ENCODE measurements at places on chromosomes 16 and 17.

GRCh38 chr17:60513014-60513413, 13.0 kb downstream of the APPBP2 start:
- no peak for DNase-seq

- no peak for DNase-seq
Observed at GRCh38 chr17:79124513-79125209, 50.0 kb downstream of the ENGASE start.

DNA sequence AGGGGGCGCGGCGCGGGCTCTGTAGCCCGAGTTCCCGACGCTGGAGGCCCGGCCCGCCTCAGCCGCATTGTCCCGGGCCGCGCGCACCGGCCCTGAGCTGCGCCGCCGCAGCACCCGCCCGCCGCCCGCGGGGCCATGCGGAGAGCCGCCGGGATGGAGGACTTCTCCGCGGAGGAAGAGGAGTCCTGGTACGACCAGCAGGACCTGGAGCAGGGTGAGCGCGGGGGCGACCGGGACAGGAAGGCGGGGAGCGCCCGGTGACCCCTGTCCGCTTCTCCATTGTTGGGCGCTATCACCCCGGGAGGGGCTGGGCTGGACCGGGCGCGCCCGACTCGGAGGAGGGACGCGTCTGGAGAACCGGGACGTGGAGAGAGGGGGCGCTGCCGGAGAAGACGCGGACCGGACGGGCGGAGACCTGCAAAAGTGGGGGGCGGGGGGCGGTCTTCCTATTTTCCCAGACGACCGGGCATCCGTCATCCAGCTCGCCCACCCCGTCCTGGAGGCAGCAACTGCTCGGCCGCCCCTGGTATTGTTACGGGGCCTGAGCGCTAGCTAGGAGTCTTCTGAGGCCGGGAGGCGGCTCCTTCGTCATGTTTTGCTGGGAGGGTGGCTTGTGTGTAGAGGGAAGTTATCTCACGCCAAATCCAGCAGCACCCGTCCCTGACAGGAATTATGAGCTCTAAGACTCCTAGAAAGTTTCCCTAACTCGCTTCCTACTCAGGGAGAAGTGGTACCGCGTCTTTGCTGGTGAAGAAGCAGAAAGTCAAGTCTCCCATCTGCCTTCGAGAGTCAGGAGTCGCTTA, 678 bp downstream of the CDR2L start:
- DNase-seq, result peak; percentile 90

- no peak for DNase-seq
Observed at GRCh38 chr17:45332989-45333701, 16.3 kb upstream of the MAP3K14 start.

- DNase-seq, result no peak
Observed at GRCh38 chr16:4344983-4345835, 5.9 kb downstream of the PAM16 start.

- DNase-seq, result peak; percentile 19
Observed at GRCh38 chr17:70563281-70563820, 394.0 kb downstream of the KCNJ2 start.

DNA sequence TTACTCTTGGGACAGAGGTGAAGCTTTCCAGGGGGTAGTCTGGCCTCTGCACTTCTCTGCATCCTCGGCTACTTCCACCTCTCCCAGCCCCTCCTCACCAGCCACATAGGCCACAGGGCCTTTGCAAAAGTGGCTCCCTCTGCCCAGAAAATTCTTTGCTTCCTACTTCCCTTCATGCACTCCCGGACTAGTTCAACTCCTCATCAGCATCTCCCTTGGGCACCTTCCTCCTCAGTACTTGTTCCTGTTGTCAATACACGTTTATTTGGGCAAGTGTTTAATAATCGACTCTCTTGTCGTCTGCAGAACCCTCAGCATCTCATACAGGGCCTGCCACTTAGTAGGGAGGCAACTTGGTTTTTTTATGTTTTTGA, 23.1 kb upstream of the USP7 start:
- no peak for DNase-seq

GRCh38 chr17:51107778-51108177, 12.9 kb downstream of the SPAG9 start:
- DNase-seq, result no peak

- DNase-seq, result no peak
Observed at GRCh38 chr16:19127674-19128131, 13.9 kb downstream of the ITPRIPL2 start.

DNA sequence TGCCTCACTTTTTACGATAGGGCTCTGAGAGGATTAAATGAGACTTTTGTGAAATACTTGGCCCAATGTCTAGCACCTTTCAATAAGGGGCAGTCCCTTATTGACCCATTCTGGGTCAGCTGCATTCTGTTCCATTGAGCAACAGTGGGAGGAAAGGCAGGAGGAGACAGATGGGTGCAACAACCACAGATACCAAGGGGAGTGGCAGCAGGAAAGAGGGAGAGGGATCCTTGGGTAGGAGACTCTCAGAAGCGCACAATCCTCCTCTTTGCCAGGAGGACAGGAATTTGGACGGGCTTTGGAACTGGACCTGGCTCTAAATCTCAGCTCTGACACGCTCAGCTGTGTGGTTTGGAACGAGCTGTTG, 3.5 kb downstream of the PIPOX start:
- no peak for DNase-seq

DNA sequence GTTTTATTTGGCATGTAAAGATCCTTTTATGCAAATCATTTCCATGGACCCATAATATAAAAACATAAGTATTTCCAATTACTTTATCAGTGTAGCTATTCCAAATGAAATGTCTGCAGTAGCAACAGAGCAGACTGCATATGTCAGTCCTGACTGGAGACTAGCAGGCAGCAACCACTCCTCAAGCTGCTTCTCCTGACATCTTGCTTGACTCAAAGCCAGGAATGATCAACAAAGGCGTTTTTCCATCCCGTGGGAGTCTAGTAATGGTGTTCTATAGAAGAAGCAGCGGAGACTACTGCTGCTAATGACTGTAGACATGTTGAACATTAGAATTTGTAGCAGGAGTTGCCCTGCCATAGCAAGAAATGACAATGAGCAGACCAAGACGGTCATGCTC, 73.2 kb upstream of the AKTIP start:
- DNase-seq, result no peak

DNA sequence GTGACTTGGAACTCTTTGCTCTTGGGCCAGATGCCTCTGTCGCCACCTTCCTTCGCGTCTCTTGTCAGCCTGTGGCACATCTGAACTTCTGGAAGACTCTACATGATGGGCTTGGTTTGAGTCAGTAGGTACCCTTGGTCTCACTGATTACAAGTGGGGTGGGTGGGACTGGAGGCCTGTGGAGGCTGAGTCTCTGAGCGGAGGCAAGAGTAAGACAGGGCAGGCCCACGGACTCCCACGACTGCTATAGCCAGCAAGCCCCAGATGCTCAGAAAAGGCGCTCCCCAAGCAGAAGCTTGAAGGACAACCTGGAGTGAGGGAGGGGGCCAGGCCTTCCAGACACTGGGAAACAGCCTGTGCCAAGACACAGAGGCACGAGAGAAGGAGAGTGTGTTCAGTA, 145.7 kb downstream of the SNX29 start:
- DNase-seq, result no peak

DNA sequence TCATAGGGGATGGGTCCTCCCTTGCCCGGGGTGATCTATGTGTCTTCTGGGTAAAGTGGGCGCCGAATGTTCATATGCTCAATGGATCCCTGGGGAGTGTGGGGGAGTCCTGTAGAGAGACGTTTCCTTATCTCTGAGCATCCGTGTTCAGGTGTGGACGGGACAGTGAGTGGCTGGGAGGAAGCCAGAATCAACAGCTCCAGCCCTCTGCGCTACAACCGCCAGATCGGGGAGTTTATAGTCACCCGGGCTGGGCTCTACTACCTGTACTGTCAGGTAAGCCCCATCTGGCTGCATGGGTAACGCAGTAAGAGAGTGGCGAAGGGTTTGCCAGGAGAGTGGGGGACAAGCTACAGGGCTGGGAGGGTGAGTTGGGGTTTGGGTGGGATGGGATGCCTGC, 1.9 kb upstream of the TNFSF13 start:
- DNase-seq, result no peak

GRCh38 chr17:17358866-17359265, 55.7 kb downstream of the NT5M start:
- no peak for DNase-seq

- DNase-seq, result no peak
Observed at GRCh38 chr16:48511071-48511540, 98.9 kb downstream of the N4BP1 start.

DNA sequence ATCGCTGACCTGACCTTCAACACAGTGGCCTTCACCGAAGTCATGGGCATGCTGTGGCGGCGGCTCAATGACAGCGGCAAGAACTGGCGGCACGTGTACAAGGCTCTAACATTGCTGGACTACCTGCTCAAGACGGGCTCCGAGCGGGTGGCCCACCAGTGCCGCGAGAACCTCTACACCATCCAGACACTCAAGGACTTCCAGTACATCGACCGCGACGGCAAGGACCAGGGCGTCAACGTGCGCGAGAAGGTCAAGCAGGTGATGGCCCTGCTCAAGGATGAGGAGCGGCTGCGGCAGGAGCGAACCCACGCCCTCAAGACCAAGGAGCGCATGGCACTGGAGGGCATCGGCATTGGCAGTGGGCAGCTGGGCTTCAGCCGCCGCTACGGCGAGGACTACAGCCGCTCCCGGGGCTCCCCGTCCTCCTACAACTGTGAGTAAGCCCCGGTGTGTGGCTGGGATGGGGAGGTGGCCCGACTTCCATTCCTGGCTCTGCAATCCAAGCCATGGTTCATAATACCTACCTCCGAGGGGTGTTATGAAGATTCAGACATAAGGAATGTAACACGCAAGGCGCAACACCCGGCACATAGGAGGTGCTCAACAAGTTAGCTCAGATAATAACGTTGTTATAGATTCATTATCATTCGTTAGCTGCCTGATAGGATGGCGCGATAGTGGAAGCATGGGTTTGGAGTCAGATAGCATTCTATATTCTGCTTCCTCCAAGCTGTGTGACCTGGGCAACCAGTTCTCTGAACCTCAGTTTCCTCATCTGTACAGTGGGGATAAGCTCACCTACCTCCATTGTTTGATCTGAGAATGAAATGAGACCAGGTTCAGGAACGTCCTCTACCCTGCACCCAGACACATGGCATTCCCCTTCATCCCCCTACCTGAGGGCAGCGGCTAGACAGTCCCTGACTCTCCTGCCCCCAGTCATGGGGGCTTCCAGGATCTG, 4.4 kb downstream of the EPN3 start:
- no peak for DNase-seq

- no peak for DNase-seq
Observed at GRCh38 chr16:82045465-82045864, 10.4 kb downstream of the HSD17B2 start.

DNA sequence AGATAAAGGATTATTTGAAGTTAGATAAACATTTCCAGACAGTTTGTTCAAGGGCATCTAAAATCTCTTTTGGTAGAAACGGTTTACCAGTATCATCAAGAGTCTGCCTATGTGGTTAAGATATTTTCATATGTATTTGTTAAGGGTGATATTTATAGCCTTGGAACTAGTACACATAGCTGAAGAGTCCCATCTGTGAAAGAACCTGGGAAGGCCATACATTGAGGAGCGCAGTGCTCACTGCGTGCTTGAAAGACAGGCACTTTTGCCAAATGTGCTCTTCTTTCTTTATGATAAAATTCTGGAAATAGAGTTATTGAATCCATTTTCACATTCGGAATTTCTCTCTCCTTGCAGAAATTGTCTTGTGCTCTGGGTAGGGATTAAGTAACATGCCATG, 7.7 kb downstream of the IGSF6 start:
- no peak for DNase-seq

DNA sequence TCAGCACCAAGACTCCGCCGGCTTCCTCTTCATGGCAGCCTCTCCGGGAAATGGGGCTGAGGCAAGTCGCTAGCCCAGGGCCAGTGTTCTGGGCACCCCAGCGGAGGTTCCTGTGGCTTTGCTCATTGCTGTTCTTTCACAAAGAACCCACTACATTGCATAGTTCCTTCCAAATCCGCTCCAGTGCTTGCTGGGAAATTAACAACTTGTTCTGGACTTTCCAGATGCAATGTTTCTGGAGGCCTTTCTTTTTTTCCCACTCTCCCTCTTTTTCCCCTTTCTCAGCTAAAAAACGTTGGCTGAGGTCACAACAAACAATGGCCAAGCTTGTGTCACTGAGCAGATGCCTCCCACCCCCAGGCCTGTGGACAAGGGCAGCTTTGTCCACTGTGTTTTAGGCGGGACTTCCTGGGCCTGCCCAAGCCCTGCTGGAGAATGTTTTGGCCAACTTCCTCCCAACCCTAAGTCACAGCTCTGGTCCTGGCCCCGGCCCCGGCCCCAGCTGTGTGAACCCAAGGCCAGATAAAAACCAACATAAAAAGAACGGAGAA, 131.5 kb upstream of the RCVRN start:
- peak; percentile 86 for DNase-seq

GRCh38 chr16:85830821-85831220, 31.3 kb downstream of the COX4I1 start:
- no peak for DNase-seq

- DNase-seq, result peak; percentile 55
Observed at GRCh38 chr16:2881783-2882649, 999 bp upstream of the FLYWCH2 start.

DNA sequence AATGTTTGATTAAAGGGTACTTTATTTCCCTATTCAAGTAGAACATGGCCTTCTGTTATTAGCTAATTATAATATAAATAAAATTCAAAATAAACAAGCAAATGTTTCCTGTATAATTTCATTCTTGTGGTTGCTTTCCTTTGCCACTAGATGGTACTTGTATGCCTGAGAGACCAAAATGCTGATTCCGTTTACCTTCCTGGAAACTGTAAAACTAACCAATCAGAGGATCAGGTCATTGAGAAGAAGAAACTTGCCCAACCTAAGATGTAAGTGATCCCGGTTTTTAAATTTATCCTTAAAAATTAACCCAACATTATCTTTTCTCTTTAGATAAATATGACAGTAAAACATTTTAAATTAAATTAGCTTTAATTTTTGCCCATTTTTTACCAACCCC, 8.1 kb upstream of the ABCA5 start:
- DNase-seq, result no peak

GRCh38 chr17:7462474-7463371, 16.7 kb downstream of the ZBTB4 start:
- no peak for DNase-seq

DNA sequence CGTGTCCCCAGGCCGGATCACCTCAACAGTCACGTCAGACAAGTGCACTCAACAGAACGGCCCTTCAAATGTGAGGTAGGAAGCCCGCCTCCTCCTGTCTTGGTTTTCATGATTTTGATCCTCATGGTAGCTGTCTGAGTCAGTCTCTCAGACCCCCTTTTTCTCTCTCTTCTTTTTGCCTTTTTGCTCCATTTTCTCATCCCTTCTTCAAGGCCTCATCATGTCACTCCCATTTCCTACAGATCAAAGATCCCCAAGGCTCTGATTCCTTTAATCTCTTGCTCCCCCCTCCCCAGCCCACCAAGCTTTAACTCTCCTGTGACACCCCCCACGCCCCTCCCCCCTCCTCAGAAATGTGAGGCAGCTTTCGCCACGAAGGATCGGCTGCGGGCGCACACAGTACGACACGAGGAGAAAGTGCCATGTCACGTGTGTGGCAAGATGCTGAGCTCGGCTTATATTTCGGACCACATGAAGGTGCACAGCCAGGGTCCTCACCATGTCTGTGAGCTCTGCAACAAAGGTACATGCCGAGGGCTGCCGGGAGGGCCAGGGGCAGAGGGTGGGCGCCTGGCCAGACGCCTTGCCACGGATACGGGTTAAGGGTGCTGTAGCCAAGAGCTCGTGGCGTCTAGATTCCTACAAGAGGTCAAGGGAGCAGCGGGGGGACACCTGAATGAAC, 2.0 kb downstream of the MAZ start:
- DNase-seq, result no peak

Data from left ventricle myocardium inferior (tissue), 1 donor.